ENCODE measurements at places on chromosomes 13 and 19.

DNA sequence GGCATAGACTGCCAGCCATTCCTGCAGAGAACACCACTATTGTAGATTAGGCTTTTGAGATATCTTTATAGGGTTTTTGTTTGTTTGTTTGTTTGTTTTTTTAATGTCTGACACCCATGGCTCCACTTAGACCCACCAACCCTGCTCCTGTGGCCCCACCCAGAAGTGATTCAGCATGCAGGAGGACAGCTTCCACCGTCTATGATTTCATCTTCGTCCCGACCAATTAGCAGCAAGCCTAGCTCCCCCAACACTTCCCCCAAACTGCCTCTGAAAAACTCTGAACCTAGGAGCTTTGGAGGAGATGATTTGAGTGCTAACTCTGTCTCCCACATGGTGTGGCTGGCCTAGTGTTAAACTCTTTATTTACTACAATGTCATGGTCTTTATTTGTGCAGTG lies 108.3 kb upstream of the RXFP2 start:
- DNase-seq: peak; percentile 48

DNA sequence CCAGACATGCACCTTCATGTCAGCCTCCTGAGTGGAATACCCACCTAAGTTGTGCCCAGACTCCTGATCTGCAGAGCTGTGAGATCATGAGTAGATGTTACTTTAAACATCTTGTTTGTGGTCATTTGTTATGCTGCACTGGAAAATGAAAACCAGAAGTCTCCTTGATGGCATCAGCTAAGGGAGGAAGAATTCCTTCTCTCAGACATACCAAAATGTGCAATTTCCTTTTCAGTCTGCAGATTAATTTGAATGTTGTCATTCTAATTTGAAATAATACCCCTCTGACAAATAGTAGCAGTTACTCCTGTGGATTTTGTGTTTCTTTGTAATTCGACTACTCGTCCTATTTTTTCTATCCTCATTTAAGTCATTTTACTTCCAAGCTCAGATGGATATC lies 59.3 kb downstream of the ITGBL1 start:
- peak; percentile 35 for DNase-seq

DNA sequence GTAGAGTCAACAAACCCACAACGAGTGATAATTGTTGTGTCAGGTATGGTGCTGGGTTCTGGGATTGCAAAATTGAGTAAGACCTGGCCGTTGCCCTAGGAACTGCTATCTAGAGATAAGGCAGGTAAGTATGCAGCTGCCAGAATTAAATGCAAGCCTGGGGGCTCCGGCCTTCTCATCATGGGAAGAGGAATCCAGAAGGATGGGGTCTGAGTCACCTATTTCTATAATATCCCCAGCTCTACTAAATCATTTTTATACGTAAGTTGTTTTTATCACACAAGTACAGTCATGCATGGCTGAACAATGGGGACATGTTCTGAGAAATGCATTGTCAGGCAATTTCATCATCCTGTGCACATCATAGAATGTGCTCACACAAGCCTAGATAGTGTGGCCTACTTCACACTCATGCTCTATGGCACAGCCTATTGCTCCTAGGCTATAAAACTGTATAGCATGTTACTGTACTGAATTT lies 203.0 kb downstream of the KLF5 start:
- DNase-seq: no peak

DNA sequence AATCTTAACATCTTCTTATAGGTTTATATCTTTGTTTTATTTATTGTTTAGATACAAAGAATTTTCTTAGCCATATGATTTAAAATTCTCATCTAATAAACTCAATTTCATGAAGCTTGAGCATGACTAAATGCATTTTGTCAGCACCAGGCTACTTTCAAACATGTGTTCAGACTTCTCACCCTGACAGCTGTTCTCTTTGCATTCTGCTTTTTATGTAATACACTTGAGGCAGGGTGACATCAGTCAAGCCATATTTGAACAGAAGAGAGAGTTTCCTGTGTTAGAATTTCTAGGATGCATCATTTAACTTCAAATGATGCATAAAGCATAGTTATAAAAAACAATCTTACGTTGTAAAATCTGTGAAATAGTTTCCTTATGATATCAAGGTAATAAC lies 1295.1 kb upstream of the PCDH20 start:
- no peak for DNase-seq

DNA sequence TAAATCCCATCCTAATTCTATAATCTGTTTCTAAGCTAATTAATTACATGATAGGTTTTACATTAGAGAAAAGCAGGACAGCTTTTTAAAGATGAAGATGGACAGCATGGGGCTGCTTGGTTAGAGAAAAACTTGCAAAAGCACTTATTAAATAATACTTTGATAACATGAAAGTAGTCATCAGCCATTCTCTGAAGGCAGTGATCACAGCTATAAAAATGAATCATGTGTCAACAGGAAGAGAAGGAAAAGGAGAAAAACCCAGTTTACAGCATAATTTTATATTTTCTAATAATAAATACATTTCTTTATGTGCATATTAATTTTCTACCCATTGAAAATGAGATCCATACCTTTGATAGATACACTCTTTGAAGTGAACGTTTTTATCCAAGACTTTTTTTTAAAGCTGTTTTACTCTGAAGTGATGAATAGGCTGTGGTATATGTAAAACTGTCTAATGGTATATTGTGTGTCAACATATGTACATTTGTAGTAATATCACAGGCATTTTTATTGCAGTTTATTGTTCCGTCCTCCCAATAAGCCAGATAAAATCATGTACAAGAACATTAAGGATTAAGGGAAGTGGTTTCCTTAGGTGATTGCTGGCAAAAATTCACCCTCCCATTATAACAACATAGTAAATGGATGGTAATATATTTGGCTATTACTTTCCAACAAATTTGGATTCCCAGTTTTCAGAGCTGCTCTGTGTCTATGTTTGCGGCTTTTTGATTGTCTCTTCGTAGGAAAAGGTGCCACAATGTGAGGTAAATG lies 1.3 kb upstream of the KLF5 start:
- DNase-seq: no peak

- no peak for DNase-seq
These were observed 10.2 kb upstream of the EMC10 start for GRCh38 chr19:50465986-50466705.

- no peak for DNase-seq
These were observed 244.3 kb downstream of the RGCC start for GRCh38 chr13:41701676-41702075.

All from M059J (cell line).